ENCODE measurements at places on chromosomes 2 and 18. TPM values are rescaled to one million over a fixed set of nuclear protein-coding genes. Genes with fewer than 3 reads are reported as not detected.

DNA sequence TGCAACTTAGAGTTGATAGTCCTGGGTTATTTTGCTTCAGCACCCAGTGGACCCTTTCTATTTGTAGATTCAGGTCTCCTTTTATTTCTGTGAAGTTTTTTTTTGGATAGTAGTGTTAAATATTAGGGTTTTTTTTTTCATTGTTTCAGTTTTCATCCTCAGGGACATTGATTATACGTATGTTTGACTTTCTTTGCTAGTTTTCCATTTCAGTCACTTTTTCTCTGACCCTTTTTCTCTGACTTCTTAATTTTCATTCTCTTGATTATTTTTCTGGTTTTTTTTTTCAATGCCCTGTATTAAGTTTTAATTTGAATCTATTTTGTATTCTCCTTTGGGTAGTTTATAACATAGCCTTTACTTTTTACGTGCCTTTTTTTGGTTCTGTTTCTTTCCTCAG is 79.4 kb downstream of the AGPS start:
- no peak overlapping the region for H3K27ac ChIP-seq
- DNase-seq = no peak
- no peaks in the 10 kb centered on the region for H3K4me1 ChIP-seq
- peaks cover 4% of the 10 kb centered on the region for H3K36me3 ChIP-seq
- H3K4me3 ChIP-seq = no peak overlapping the region

DNA sequence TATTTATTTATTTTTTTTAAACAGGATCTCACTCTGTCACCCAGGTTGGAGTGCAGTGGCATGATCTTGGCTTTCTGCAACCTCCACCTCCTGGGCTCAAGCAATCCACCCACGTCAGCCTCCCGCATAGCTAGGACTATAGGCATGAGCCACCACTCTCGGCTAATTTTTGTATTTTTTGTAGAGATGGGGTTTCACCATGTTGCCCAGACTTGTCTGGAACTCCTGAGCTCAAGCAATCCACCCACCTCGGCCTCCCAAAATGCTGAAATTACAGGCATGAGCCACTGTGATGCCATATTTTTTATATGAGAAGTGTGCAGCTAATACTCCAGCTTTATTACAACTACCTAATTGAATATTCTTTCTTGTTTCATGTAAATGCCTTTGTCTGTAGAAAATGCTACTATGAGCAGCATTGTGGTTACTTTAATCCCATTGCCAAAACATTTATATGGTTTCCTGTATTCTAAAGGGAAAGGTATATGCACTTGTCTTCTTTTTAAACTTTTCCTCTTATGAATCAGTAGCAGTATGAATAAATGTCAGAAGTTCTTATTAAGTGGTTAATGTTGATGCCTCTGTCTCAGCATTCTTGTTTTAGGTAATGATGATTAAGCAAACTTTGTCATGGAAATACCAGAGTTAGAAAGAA is 9.5 kb upstream of the BCL2L11 start:
- no peak overlapping the region for H3K4me3 ChIP-seq
- no peak for DNase-seq
- H3K36me3 ChIP-seq = no peaks in the 10 kb centered on the region

- no peak overlapping the region for H3K27ac ChIP-seq
- H3K27me3 ChIP-seq = peaks cover 3% of the 10 kb centered on the region
- no peaks in the 10 kb centered on the region for H3K36me3 ChIP-seq
Measured at GRCh38 chr2:128523457-128523856, 204.8 kb upstream of the HS6ST1 start.

Gene TTC32
- 38.1 TPM for total RNA-seq

Gene CHPF
- total RNA-seq = 1.3 TPM

Gene CD207
- not detected for total RNA-seq
